ENCODE measurements at places on chromosomes 4 and X. TPM values are rescaled to one million over a fixed set of nuclear protein-coding genes. Genes with fewer than 3 reads are reported as not detected.

Gene DCAF8L1
- total RNA-seq = not detected

Gene ANKRD50
- 7.4 TPM for total RNA-seq

Gene TMSB15A
- not detected for total RNA-seq

Gene GASK1B
- 87.4 TPM for total RNA-seq

Gene PACRGL
- total RNA-seq = 10.6 TPM

Gene EPHA5
- 0.30 TPM for total RNA-seq

Gene CLDN34
- not detected for total RNA-seq

Gene MMGT1
- total RNA-seq = 29.0 TPM

Gene TREX2
- not detected for total RNA-seq

Gene MUC7
- not detected for total RNA-seq

Gene SSX4
- not detected for total RNA-seq

Gene ARSJ
- total RNA-seq = 1.4 TPM

Gene PNMA6E
- total RNA-seq = not detected

Gene HPGD
- total RNA-seq = 1.2 TPM

Gene CENPI
- total RNA-seq = 1.00 TPM

Gene SERTM2
- not detected for total RNA-seq

Gene AFM
- not detected for total RNA-seq

Gene CXCL6
- not detected for total RNA-seq

Gene KCND1
- total RNA-seq = 0.31 TPM

Data from heart right ventricle (tissue), 16 donors.